ENCODE measurements at places on chromosomes 1 and 21.

GRCh38 chr1:51567653-51568052 lies 48.6 kb upstream of the EPS15 start:
- no peak for DNase-seq

DNA sequence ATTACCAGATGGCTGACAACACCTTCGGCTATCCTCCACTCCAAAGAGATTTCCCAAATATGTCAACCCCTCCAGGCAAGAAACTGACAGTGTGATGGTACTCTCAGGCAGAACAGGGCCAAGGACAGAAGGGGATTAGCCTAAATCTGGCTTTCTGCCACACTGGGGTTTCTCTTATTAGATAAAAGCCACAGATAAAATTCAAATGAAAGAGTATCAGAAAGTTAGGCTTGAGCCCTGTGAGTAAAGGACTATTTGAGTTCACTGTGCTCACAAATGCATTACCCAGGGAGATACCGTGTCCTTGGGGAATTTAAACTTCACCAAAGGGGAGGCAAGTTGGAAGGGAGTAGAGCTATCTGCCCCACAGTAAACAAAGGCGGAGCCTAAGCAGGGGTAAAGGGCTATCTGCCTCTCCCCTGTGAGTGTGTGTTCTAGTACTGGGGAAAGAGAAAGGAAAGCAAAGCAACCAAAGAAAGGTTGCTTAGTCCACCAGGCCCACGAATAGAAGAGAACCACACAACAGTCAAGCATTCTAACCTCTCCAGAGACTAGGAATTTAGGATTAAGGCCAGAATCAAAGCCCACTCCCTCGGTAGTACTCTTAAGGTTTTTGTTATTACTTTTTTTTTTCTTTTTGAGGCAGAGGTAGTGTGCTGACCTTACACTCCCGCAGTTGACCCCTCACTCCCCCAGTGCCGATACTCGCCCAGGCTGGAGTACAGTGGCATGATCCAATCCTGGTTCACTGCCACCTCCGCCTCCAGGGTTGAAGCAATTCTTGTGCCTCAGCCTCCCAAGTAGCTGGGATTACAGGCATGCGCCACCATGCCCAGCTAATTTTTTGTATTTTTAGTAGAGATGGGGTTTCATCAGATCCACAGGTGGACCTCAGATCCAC lies 12.7 kb downstream of the TPM3 start:
- peak; percentile 24 for DNase-seq

- DNase-seq, result no peak
Observed at GRCh38 chr1:226021801-226022200, 22.7 kb upstream of the SDE2 start.

GRCh38 chr1:56256153-56257000 lies 323.0 kb downstream of the PLPP3 start:
- DNase-seq, result no peak

DNA sequence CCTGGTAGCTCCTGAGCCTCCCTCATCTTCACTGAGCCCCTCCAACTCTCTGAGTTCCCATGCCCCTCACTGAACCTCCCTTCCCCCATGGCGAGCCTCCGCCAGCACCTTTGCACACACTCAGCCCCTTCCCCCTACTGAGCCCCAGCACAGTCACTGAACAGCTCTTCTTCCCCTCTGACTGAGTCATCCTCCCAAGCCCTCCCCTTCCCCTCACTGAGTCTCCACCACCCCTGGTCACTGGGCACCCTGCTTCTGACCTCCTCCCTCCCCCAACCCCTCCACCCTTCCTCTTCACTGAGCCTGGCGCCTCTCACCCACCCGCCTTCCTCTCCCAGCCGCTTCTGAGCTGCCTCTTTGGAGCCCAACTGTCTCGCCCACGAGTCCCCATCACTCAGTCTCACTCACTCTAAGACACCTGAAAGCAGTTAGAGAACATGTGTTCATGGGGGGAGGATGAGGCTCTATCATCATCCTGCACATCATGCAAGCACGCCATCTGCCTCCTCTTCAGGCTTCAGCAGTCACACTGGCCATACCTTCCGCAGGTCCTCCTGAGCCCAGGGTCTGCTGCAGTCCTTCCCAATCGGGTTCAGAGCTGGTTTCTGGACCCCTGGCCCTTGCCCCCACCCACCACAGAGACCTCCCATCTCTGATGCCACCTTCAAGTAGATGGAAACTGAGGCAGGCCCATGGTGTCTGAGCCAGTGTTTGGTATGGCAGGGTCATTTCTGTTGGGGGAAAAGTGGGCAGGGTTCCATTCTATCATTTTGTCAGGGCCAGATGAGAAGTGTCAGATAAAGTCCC lies 2.0 kb upstream of the TRNP1 start:
- no peak for DNase-seq

GRCh38 chr1:63537940-63538339 lies 14.6 kb downstream of the EFCAB7 start:
- DNase-seq, result peak; percentile 9

DNA sequence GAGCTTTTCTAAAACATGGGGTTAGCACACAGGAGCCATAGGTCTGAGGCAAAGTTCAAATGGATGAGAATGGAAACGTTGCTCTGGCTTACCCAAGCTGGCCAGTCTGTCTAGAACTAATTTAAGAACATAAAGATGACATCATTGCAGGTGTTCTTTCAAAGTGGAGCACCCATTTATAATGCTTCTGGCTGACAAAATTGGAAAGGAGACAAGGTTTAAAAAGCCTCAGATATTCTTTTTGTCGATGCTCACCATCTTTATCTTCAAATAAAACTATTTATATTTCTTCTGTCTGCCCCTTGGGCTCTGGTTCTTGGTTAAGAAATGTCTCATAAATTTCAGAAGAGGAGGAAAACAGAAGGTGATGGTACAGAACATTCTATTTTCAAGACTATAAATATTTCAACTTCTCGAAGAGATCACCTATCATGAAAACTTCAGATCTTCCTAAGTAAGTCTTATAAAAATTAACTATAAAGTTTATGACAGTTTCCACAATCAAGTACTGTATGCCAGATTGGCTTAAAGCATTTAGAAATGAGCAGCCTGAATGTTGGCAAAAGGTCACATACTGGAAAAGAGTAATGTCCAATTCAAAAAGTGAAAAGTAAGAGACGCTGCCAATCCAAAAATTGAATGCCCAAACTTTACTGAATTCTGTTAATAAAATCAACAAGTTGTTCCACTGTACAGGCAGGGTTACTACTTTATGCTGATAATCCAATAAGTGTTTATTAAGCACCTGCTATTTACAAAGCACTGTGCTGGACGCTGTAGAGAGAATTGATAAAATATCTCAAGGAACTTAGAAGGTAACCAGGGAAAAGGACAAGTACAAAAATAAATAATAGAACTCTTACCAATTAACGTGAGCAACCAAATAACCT lies 92.0 kb downstream of the ETS2 start:
- no peak for DNase-seq

DNA sequence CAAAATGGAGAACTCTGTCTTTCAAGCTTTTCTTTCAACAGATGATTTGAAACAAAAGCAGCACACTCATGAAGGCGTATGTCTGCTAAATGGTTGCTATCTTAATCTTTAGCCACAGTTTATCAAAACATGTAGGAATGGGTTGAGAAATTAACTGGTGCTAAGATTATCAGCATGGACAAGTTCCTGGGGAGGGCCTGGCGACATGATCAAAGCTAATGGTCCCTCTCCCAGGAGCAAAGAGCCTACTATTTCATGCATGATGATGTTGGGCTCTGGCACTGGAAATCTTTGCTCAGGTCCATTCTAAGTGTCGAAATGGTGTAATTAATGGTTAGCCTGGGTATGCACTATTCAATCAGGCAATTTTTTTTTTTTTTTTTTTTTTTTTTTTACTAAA lies 91.7 kb downstream of the SLC45A1 start:
- DNase-seq, result no peak

DNA sequence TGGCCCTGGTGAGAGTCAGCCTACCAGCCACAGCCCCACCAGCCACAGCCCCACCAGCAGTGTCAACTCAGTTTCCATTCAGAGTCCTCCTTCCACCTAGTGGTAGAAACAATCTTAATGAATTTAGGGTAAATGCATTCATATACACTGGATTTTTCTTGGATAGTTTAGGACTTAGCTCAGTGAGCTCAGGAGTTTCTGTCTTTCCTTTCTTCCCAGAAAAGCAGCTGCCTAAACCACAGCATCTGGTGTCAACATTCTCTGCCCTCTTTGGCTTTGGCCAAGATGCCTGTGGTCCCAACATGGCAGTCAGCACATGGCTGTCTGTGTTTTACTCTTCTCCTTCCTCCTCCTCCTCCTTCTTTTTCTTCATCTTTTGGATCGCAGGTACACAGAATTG lies 94.0 kb downstream of the CLIC6 start:
- DNase-seq, result no peak

- DNase-seq, result no peak
Observed at GRCh38 chr21:43734131-43734927, 15.4 kb downstream of the PDXK start.

DNA sequence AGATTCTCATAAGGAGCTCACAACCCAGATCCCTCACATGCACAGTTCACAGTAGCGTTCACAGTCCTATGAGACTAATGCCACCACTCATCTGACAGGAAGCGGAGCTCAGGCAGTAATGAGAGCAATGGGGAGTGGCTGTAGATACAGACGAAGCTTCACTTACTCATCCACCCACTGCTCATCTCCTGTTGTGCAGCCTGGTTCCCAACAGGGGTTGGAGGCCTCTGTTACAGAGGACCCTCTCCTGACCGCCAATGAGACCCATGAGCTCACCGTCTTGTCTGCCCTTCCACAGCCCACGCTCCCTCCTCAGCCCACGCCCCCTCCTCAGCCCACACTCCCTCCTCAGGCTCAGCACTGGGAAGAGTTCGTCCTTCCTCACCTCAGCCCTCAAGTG lies 39.6 kb downstream of the RSPH1 start:
- peak; percentile 39 for DNase-seq

- DNase-seq, result no peak
Observed at GRCh38 chr1:203043830-203044545, 17.7 kb downstream of the PPFIA4 start.
